ENCODE measurements at places on chromosomes 3 and 15.
A peak's percentile ranks its signal among the peaks of the same experiment; 100 is the strongest.

DNA sequence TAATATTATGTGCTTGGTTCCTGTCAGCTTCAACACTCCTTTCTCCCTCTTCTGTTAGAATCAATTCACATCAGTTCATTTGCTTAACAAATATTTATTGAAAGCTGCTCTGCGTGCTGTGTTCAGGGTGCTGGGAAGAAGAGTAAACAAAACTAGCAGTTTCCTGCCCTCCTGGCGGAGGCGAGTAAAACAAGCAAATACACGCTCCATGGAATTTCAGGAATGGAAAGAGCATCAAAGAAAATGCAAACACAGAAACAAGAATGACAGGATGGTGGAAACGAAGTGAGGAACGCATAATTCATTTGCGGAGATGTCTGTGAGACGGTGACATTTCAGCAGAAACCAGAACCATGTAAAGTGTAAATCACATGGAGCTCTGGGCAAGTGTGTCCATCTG, 49.4 kb upstream of the SPTSSB start:
- DNase-seq: no peak

DNA sequence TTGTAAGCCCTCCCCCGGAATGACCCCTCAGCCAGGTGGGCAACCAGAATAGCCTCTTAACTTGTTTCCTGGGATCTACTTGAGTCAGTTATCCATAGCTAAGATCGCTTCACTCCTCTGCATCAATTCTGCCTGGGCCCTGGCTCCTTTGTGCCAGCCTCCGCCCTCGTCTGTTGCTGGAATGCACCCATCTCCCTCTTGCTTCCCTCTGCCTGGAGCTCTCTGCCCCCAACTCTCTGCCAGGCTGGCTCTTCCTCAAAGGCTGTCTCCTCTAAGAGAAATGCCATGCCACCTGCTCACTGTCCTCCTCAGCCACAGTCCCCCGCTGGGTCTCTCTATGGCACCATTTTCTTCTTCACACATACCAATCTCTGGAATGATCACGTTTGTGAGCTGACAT, 240.8 kb downstream of the ADAMTS17 start:
- DNase-seq: no peak

DNA sequence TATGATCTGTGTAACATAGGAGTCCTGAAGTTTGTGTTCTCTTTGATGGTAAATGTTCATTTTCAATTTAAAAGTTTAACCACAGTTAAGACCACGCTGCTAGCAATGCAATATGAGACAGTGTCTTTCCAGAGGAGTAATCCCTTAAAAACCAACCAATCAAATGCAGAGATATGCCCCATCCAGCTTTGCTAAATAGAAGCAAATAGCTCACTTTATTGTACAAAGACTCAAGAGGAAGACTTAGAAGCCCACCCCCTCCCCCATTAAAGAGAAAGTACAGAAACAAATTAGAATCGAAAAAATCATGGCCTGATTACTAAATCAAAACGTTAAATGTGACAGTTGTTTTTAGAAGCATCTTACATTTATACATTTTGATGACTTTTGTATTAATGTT, 2.1 kb upstream of the ANP32A start:
- DNase-seq: no peak

- no peak for DNase-seq
These were observed 12.7 kb downstream of the SHOX2 start for GRCh38 chr3:158093526-158093925.

- no peak for DNase-seq
These were observed 21.9 kb upstream of the TSEN2 start for GRCh38 chr3:12462159-12462947.

DNA sequence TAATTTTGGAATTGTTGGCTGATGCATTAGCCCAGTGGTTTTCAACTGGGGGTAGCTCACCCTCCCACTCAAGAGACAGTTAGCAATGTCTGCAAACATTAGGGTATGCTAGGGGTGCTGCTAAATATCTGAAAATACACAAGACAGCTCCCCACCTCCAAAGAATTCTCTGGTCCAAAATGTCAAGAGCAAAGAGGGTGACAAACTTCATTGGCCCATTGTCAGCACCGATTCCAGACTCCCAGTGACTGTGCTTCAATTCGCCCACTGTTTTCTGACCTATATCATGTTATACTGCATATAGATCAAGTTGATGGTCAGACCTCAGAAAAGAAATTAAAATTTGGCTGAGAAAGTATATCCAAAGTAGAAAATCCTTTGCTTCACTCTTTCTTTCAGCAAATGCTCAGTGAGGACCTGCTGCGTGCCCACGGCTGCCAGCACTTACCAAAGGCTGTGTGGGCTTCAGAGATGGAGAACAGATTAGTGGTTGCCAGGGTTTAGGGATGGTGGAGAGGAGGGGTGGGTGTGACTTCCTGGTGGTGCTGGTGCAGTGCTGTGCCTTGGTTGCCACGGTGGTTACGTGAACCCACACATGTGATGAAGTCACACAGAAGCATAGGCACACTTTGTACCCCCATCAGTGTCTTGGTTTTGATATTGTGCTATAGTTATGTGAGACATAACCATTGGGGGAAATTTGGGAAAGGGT, 204.0 kb downstream of the PLCL2 start:
- DNase-seq: peak; percentile 60

DNA sequence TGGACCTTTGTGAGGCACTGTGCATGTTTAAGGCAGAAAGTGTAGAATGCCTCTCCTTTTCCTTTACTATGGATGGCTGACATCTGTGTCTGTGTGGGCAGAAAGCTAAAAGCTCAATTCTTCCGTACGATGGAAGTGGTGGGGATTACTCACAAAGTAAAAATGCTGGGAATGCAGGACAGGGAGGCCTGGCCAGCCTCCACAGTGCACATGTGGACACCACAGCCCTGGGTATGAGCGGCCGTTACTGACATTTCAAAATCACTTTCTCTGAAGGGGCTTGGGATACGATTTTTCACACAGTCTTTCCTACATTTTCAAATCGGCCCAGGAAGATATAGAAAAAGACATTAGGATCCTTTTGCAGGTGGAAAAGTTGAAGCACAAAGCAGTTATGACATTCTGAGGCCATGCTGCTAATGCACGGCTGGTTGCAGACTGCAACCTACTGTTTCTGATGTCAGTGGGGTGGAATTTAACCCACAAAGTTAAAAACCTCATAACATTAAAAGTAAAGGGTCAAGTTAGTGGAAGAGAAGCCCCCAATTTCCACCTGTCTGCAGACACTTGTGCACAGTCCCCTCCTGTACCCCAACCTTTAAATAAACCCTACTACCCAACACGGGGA, 27.9 kb downstream of the EHD4 start:
- no peak for DNase-seq

- DNase-seq: no peak
These were observed 213.8 kb downstream of the RPLP1 start for GRCh38 chr15:69666441-69666882.

GRCh38 chr3:18585004-18585968, 160.1 kb upstream of the SATB1 start:
- no peak for DNase-seq

GRCh38 chr3:37174532-37175126, at the start of gene LRRFIP2:
Gene LRRFIP2 (minus strand): TSS chr3:37174582. CDS start chr3:37148983, 25,599 bp downstream.
- no peak for DNase-seq

- DNase-seq: no peak
These were observed 60.8 kb upstream of the CCR4 start for GRCh38 chr3:32890420-32891276.

- no peak for DNase-seq
These were observed 12.4 kb downstream of the PLA2G4F start for GRCh38 chr15:42143866-42144625.

- no peak for DNase-seq
These were observed 4.4 kb upstream of the MUSTN1 start for GRCh38 chr3:52839268-52839575.

- DNase-seq: no peak
These were observed 38.3 kb downstream of the PIK3CA start for GRCh38 chr3:179186426-179186825.

GRCh38 chr3:139762302-139762701, 84.5 kb upstream of the NMNAT3 start:
- DNase-seq: no peak

GRCh38 chr15:57481038-57481705, 104.9 kb downstream of the CGNL1 start:
- no peak for DNase-seq

- DNase-seq: no peak
These were observed 8.9 kb upstream of the AADACL2 start for GRCh38 chr3:151724576-151725562.

DNA sequence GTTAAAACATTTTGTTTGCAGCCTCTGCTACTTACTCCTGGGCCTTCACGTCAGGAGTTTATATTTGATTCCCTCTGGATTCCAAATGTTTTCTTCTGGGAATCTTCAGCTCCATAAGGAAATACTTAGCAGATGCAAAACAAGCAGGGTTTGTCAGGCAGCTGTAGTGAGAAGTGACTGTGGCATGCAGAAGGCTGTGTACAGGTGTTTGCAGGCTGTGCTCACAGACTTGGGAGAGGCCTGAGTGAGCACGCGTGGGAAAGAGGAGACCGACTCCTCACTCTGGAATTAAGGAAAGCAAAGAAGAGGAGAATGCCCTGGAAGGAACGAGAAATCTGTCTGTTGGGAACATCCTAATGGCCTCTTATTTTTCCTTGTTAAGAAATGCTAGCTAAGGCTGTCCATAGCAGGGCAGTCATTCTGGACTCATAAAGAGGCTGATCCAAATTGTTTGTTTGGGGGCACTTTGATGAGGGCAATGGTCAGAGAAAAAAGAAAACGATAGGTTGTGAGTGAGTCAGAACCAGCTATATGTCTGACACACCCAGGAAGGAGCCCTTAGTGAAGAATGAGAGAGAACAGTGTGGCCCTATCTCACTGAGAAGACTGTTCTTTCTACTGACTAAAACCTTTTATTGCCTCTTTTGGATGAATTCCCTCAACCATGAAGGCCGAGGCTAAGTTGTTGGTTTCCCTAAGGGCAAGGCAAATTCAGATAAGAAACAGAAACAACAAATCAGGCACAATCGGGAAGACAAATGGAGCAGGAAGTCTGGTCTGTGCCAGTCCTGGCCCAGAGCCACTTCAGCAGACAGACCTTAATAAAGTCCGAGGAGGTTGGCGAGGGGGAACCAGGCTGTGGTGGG, 82.6 kb downstream of the TGFBR2 start:
- DNase-seq: no peak

DNA sequence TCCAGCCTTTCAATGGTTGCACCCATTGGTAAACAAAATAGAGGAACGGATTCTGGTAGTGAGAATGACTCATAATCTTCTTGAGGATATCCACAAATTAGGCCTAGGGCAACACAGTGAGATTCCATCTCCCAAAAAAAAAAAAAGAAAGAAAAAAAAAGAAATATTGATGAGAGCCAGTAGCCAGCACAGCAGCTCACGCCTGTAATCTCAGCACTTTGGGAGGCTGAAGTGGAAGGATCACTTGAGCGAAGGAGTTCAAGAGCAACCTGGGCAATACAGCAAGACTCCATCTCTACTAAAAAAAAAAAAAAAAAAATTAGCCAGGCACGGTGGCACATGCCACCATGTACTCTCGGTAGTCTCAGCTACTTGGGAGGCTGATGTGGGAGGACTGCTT, 51.9 kb downstream of the DENND4A start:
- no peak for DNase-seq

DNA sequence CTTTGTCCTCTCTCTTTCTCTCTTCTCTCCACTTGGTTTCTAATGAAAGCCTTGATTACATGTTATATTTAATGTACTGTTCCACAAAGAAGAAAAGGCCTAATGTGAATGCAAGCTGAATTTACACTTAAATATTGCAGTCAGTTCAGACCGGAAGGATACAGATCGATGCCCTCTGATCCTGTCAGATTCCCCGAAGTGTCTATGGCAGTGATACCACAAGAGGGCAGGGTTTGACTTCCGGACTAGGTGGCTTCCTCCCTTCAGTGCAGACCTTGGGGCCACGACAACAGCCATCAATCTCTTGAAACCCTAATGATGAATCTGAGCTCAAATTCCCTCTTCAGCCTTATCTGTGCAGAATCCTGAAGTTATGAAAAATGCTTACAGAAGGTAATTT, 29.5 kb downstream of the AGTR1 start:
- DNase-seq: no peak

DNA sequence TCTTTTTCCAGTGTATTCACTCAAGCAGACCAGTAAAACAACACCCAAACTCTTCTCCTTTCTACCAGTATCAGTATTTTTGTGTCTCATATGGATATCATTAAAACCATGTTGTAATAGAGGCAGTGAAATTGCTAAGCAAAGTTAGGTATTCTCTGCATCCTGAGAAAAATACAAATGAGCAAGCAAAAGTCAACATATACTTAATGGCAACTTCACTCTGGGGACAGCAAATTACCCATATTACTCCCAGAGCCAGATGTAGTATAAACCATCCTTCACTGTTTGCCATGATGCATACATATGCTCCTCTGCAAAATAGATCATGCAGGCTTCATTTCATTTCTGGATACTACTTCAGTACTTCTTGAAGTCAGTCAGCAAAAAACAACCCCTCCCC, 22.1 kb downstream of the UBA5 start:
- no peak for DNase-seq

All from anterior cingulate cortex (tissue), 58 donors.